ENCODE measurements at places on chromosomes 3 and 15.

- DNase-seq: no peak
These were observed 603.2 kb upstream of the KCNMB2 start for GRCh38 chr3:177932750-177933660.

DNA sequence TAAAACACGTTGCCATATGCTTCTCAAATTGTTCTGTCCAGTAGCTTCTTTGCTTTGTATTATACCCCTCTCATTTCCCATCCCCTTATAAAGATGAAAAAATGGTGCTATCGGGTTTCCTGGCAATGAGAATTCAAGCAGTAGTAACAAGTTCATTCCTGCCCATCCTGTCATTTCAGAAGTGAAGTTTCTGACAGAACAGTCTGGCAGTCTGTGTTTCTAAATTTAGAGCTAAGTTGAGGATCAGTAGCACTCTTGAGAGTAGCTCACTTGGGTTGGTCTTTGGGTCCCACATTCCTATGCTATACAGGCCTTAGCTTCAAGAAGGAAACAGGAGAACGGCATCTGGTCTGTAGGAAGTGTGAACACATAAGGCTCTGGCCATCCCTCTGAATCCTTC, 134.6 kb downstream of the GHSR start:
- no peak for DNase-seq

DNA sequence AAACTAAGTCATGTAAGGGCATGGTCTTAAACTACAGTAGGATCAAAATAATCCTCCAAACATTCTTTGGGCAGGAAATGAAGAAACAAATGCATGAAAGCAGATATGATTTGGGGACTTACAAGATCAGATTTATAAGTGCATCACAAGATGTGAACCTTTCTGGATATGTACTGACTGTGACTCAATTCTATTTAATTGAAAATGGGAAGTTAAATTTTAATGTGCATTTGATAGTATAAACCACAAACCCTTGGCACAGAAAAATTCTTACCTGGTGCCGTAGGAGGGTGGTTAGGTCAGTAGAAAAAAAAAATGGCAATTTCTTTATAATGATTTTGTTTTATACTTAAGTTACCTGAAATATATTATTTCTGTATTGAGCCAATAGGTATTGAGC, 262.5 kb upstream of the TGFBR2 start:
- DNase-seq: no peak

GRCh38 chr3:152243721-152244516, 24.8 kb upstream of the MBNL1 start:
- no peak for DNase-seq

DNA sequence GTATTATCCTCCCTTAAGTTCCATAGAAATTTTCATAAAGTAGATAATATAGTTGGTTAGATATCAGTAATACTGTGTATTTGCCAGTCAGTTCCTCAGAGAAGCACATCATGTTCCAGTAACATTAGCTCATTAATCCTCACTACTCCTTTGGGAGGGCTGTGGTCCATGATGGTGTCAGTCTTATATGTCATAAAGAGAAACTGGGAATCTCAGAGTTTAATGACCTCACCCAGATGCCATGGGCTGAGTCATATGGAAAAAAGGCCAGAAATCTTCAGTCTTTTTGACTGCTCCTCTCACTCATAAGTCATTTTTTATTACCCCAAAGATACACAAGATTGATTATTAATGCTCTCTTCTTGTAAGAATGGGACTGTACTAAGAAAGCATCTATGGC, 188.6 kb downstream of the CHL1 start:
- peak; percentile 10 for DNase-seq

DNA sequence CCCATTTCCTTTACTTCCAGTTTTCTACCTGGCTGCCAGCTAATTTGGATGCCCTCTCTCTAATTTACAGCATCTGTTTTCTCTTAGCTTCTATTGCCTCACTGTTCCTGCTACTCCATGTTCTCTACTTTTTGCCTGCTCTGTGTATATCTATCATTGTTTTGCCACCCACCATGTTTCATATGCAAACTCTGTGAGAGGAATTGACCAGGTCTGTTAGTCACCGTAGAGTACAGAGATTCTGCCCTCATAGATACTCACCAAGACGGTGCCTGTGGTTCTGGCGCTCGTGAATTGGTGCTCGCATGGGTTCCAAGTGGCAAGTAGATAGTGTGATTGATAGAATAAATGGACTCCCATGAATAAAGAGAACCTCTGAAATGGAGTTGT, 288.8 kb downstream of the CNTN6 start:
- no peak for DNase-seq

- DNase-seq: no peak
These were observed 240.9 kb downstream of the TUSC7 start for GRCh38 chr3:116950301-116951055.

DNA sequence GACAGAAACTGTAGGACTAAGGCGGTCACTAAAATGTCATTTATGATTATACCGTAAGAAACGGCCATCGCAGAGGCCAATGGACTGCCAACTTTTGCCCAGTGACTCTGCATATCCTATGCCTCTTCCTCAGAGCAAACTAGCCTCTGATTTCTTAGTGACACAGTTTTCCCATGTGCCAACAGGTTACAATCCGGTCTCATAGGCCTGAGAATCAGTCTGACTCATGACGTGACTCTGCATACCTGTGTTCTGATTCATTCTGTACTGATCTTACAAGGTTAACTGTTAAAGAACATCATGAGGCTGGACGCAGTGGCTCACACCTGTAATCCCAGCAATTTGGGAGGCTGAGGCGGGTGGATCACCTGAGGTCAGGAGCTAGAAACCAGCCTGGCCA, 17.8 kb downstream of the RUBCN start:
- peak; percentile 78 for DNase-seq

- no peak for DNase-seq
These were observed 28.4 kb upstream of the MEF2A start for GRCh38 chr15:99537344-99537743.
